Right forelimb (tissue), 1 donor: ENCODE measurements at places on chromosomes 5 and 9.

GRCh38 chr9:88974641-88975040 lies 16.6 kb upstream of the S1PR3 start:
- peak; percentile 34 for DNase-seq

- DNase-seq: no peak
These were observed 226.4 kb downstream of the PBX3 start for GRCh38 chr9:125973547-125973946.

- no peak for DNase-seq
These were observed 23.3 kb downstream of the SMIM23 start for GRCh38 chr5:171808951-171809350.

DNA sequence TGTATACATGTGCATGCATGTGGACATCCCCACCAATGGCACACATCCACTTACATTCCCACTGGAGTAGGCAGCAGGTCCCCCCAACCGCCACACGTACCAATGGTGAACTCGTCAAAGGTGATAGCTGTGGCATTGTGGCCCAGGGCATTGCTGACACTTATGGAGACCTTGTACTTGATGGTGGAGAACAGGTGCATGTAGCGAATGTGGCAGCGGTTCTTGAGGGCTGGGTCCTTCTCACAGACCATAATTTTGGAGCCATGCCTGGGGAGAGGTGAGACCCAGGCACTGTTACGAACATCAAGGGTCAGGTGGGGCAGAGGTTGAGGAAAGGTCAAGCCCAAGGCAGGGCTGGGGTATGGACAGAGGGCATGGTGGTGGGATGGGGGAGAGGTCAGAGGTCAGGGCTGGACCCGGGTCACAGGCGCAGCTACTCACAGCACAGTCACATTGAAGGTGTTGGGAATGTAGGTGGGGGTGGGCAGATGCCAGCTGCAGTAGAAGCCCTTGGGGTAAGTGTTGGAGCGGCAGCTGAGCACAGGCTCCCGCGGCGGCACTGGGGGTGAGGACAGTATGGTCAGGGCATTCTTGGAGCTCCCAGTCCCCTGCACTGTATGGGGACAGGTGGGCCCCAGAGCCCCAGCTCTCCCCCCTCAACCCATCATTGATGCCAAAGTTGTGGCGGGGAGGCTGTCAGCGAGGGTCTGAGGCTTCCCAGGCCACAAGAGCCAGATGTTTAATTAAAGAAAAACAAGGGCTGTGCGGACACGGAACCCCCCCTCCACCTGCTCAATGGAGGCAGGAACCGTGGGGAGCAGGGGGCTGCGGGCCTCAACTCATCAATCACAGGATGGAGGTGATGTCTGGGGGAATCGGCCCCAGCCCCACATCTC lies 31.9 kb downstream of the CNTFR start:
- no peak for DNase-seq

DNA sequence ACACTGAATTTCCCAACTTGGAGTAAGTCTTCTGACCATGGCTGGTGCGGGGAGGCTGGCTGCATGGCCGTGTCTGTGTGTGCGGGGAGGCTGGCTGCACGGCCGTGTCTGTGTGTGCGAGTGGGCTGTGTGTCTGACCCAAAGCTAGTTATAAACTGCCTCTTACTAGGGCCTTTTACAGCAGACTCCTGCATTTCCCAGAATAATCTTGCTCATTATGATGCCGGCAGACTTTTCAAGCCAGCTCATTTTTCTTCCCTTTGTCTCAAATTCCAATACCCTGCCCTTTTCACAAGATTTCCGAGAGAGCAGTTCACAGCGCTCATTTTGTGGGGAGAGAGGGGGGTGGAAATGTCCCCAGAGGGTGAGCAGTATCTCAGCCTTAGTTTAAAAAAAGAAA lies 470.7 kb upstream of the BRINP1 start:
- no peak for DNase-seq

GRCh38 chr5:43386960-43387362 lies 25.2 kb downstream of the CCL28 start:
- no peak for DNase-seq
